ENCODE measurements at places on chromosomes 12 and 14. TPM values are rescaled to one million over a fixed set of nuclear protein-coding genes. Genes with fewer than 3 reads are reported as not detected.

- H3K4me3 ChIP-seq, result no peak overlapping the region
- no peak for DNase-seq
- no peak overlapping the region for H3K27ac ChIP-seq
- no peaks in the 10 kb centered on the region for H3K36me3 ChIP-seq
- peaks cover 12% of the 10 kb centered on the region for H3K27me3 ChIP-seq
These were observed 1.2 kb upstream of the SLC6A12 start for GRCh38 chr12:215116-215515.

- peaks cover 6% of the 10 kb centered on the region for H3K36me3 ChIP-seq
- peak; percentile 77 for DNase-seq
- no peak overlapping the region for H3K27ac ChIP-seq
- no peak overlapping the region for H3K4me3 ChIP-seq
- H3K27me3 ChIP-seq, result no peaks in the 10 kb centered on the region
These were observed 42.0 kb upstream of the GPR68 start for GRCh38 chr14:91286530-91286937.

DNA sequence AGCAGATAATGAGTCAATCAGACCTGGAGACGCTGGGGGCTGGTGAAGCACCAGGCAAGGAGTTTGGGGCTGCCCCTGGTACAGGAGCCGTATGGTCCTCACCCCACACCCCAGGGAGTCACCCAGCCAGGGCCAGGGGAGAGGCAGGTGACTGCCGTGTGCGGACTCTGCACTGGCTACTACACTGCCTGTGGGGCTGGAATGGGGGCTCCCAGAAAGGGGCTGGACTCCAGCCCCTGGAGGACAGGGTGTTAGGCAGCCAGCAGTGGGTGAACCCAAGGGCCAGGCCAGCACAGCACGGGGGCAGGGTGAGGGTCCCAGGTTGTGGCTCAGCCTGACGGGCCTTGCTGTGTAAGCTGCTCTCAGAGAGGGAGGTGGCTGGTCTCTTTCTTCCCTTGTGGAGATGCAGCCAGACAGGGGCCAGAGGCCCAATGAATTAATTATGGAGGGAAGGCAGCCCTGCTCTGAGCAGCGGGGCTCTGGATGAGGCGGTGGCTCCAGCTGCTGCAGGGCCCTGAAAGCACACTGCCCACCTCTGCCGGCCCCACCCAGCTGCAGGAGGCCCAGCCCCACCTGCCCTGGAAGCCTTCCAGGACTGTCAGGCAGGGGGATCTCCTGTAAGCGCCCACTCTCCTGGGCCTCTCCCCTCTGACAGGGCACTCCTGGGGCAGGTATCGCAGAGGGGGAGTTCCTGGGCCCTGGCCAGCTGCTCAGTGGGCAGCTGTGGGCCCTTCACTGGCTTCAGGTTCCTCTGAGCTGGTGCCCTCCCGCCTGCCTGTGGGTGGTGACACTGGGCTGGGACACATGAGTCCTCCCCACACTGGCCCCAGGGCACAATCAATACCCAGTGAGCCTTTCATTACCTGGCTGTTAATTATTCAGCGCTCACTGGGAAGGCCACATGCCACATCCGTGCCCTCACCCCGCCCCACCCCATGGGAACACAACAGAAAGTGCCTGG lies 142.5 kb upstream of the C14orf180 start:
- H3K4me1 ChIP-seq, result peaks cover 10% of the 10 kb centered on the region
- H3K36me3 ChIP-seq, result no peaks in the 10 kb centered on the region
- no peak overlapping the region for H3K27ac ChIP-seq
- peak; percentile 6 for DNase-seq
- H3K27me3 ChIP-seq, result no peaks in the 10 kb centered on the region

The CFAP251 gene
- 0.41 TPM for total RNA-seq

- no peaks in the 10 kb centered on the region for H3K27me3 ChIP-seq
- no peak for DNase-seq
- no peaks in the 10 kb centered on the region for H3K4me1 ChIP-seq
- no peak overlapping the region for H3K4me3 ChIP-seq
These were observed 68.3 kb upstream of the TUNAR start for GRCh38 chr14:95808371-95808770.

DNA sequence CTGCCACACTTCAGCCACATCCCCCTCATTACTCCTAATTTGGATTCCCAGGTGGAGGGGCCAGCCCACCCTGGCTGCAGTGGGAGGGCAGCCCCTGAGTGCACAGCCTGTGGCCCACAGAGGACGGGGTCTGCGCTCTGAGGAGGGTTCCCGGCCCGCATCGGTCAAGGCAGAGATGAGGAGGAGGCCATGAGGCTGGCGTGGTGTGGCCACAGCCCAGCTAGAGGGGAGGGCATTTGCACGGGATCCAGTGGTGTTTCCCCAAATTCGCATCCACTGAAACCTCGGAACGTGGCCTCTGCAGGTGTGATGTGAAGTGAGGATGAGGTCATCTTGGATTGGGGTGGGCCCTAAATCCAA lies 38.1 kb upstream of the FBRSL1 start:
- H3K27ac ChIP-seq, result no peak overlapping the region
- DNase-seq, result no peak
- peaks cover 38% of the 10 kb centered on the region for H3K27me3 ChIP-seq
- H3K4me3 ChIP-seq, result no peak overlapping the region
- H3K36me3 ChIP-seq, result no peaks in the 10 kb centered on the region
